ENCODE measurements at places on chromosomes 7 and 10.
A peak's percentile ranks its signal among the peaks of the same experiment; 100 is the strongest.

DNA sequence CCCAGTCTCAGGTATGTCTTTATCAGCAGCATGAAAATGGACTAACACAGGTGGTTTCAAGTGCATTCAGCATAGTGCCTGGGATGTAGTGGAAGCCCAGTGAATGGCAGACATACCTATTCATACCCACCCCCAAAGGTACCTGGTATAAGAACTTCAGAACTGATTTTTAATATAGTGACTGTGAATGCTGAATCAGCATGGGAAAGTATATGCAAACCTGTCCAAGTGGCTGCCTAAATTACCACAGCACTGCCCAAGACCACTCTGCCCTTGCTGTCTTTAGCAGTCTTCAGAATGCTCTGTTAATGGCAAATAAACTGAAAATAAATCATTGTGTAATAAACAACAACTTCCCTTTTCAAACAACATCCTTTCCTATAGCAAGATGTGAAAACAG lies 312.1 kb downstream of the GPAM start:
- DNase-seq: no peak

DNA sequence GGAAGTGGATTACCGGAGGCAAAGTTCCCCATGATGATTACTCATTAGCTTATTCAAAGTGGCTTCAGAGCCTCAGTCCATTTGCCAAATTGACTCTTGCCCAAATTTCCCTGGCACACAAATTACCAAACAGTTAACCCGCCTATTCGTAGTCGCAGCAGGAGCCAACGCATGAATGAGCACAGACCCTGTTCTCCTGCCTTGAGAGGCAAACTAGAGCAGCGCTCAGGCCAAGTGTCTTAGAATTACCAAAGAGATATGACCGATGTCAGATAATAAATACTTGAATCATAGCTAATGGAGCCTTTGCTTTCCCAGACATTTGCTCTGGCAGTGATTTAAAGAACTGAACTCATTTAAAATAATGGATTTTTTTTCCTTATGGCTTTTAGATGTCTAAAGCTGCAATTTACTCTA lies 64.9 kb downstream of the CTTNBP2 start:
- DNase-seq: no peak

GRCh38 chr10:86099542-86100334 lies 266.9 kb downstream of the GRID1 start:
- DNase-seq: no peak

- DNase-seq: no peak
Observed at GRCh38 chr10:7301006-7301778, 109.6 kb downstream of the SFMBT2 start.

- no peak for DNase-seq
Observed at GRCh38 chr7:132653366-132653930, 77.2 kb upstream of the PLXNA4 start.

DNA sequence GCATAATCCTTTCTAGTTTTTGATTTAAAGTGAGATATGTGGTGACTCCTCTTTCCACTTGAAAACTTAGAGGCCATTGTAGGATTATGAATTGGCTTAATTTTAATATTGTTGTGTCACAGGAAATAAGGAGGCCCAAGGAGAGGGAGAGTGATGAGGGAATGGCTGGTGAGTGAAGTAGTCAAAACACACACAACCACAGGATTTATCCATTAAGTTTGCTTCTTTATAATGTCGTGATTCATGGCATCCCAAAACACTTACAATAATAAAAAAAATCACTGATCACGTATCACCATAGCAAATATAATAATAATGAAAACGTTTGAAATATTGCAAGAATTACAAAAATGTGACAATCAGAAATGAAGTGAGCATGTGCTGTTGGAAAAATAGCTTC lies 1215.5 kb upstream of the LRRTM3 start:
- DNase-seq: no peak

DNA sequence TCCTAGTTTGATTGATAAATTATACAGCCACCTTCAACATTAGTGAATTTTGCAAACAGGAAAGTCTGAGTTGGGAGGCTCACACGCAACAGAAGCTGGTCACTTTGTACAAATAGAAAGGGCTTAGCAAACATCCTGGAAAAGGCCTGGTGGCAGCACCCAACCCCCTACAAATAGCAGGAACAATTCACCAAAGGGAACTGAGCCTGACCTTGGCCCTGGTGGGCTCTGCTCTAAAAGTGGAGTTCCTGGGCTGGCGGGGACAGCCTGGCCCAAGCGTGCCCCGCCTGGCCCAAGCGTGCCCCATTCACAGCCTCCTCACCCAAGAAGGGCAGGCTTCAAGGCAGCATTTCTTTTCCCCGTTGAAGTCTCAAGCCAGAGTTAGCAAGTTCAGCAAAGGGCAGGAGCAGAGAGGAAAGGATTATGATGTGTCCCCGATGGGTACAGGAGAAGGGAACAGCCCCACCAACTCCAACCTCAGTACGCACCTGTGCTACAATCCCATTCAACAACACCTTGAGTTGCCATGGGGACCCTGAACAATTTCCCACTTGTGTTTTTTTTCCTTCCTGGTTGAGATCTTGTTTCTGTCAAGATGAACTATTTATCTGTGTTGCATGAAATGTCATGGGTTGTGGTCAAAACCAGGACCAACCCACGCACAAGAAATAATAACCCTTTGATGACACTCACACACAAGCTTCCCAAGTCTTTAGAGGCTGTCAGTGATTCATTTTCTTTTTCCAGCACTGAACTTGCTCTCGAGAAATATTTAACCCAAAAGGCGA lies 43.4 kb downstream of the RGS10 start:
- DNase-seq: no peak

DNA sequence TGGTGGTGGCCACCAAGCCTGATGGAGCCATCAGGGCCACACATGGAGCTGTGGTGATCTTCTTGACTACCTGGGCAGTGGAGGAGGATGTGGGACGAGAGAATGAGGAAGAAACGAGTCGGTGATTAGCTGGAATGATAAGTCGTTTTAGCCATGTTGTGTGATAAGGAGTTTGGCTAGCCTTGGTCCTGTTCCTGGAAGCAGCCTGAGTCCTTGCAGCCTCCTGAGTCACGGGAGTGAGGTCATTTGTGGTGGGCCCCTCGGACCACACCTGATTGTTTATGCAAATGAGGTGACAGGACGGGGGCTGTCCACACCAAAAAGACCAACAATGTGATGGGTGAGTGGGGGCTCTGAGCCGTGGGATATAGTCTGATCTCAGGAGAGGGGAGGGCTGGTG lies 554.4 kb downstream of the PTPRN2 start:
- DNase-seq: no peak

- DNase-seq: no peak
Observed at GRCh38 chr7:103854611-103855010, 134.8 kb downstream of the RELN start.

DNA sequence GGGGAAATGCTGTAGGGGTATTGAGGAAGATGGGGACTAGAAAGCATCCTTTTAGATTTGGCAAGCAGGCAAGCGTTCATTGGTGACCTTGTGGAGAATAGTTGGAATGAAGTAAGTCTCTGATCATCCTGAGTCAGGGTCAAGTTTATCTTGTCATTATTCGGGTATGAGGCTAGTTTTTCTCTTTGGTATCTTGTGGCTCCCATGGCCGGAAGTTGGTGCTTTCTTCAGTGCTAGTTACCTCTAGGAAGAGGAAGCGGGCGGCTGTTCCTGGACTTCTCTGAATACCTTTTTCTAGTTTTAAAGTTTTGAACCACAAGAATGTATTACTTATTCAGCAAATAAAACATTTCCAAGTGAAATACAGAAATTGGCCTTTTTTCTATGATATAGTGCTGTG lies 9.2 kb downstream of the CREM start:
- no peak for DNase-seq

- DNase-seq: no peak
Observed at GRCh38 chr7:150871601-150872000, 19.3 kb downstream of the AOC1 start.

DNA sequence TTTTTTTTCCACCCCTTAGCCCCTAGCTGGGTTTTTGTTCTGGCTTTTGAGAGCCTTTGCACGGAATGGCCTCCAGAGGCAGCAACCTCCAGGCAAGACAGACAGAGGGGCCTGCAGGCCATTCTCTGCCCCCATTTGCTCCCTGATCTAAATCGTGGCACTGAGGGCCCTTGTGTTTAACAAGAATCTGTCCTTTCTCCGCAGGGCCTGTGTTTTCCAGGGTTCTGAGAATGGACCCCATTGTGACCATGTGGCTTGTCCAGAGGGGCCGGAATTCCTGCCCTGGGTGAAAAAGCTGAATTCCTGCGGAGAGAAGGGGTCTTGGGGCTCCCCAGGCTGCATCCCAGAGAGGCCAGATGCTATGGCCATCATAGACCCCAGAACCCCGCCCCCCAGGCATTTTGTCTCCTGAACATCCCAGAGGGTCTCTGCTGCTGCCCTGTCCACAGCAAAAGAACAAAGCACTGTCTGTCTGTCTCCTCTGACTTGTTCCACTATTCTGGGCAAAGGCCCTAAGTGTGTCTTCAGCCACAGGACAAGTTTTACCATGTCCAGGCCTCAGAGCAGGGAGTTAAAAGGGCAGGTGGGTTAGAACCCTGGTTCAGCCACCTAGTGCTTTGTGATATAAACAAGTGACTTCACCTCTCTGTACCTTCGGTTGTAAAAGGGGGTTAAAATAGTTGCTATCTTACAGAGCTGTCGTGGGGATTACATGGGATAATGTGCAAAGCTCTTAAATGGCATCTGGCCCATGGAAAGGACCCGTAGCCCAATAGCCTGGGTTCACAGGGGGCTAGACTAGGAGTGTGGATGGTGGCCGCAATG lies 155.6 kb downstream of the SH3PXD2A start:
- DNase-seq: no peak

- DNase-seq: no peak
Observed at GRCh38 chr10:45441239-45442190, 67.5 kb downstream of the ALOX5 start.

GRCh38 chr7:19407270-19407669 lies 262.0 kb upstream of the FERD3L start:
- no peak for DNase-seq

DNA sequence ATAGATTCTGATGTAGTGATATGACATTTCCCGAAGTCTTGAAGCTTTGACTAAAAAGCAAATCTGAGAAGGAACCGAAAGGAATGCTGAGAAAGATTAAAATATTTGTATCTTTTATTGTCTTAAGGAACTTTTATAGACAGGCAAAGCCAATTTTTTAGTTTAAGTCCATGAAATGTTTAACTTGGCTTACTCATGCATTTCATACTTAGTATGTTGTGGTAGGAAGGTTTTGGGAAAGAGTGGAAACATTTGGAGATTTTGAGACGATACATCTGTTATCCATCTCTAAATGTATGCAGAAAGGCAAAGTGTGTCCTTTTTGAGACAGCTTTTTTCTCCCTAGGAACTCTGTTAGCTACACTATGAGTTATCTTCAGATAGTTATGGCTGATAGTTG lies 10.1 kb downstream of the TBC1D12 start:
- DNase-seq: no peak

DNA sequence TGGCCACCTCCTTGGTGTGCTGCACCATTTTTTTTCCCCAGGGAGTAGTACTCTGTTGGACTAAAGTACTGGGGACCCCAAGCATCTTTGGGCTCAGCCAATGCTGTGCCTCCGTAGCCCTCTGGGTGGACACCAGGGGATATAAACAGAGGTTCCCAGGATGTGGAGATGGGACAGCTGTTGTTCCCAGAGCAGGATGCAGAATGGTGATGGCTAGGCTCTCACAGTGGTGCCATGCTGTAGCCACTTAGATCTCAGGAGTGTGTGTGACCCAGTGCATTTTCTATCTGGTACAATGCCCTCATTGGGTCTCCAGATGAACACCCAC lies 50.9 kb upstream of the SCIN start:
- DNase-seq: no peak

DNA sequence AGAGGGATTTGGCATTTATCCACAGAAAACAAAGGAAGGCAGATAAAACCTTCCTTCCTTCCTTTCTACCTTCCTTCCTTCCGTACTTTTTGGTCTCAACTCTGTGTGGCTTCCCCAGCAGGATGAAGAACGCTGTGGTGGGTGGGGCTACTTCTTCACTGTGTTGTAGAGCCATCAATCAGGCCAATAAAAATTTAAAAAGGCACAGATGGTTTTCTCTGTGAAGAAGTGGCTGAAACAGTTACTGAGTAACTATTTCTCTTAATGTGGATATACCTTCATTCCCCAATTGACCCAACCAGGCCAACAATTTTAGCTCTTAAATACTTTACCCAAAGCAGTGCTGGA lies 75.8 kb downstream of the ZNF92 start:
- no peak for DNase-seq

DNA sequence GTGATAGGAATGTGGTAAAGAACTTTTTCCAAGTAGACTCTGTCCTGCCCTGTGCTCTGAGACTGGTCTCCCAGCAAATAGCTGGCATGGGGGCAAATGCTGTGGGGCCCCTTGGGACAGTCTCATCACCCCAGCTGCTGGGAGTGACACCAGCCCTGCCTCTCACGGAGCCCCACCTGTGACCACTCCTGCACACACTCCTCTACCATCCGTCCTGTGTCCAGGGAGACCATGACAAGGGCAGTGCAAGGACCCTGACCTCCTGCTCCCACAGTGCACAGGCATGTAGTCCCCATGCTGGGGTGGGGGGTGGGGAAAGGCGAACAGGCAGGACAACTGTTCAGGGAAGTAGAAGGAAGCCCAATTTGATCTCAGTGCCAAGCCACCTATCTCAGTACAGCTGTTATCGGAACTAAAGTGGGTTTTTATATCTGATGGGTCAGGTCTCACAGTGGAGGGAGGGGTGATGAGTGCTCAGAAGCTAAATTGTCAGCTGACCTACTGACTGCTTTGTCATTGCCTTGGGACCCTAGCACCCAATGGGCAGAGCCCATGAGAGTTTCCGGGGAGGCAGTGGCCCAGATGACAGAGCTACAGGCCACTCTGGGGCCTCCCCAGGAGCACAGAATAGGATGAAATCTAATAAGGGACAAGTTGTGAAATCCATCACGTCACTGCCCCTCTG lies 24.5 kb downstream of the VSTM4 start:
- DNase-seq: no peak

DNA sequence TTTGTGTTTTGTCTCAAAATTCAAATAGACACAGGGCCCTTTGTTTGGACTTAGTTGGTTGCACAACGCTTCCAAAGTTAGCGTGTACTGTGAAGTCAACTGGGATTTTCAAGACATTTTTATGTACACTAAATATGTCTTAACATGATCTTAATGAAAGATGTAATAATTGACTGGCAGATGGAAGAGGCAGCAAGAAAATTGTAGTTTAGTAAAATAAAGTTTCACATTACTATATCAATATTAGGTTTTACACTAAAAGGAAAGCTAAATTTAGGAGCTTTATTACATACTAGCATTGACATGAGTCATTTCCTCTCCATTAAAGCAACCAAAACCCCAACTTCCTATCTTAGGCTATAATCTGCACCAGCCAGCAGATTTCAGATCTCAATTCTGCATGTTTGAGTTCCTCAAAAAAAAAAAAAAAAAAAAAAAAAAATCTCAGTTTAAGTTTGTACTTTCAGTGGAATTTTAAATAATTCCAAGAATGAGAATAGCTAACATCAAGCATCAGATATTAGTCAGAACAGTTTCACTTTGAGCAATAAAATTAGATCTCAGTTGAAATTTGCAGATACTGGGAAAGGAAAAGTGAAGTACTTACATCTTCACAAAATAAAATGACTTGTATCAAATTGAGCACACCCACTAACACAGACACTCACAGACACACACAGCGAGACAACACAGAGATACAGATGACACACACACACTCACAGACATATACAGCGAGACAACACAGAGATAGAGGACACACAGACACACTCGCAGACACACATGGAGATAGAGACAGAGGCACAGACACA lies 346.6 kb upstream of the KLF6 start:
- DNase-seq: peak; percentile 34

- DNase-seq: no peak
Observed at GRCh38 chr7:20442951-20443350, 112.3 kb downstream of the ITGB8 start.

Measured in stimulated activated CD4-positive, alpha-beta T cell treated with anti-CD3 and anti-CD28 coated beads, Interleukin-2, amount 100 ng/mL, for 24 hours (primary cell).